Amygdala (tissue), 56 donors: ENCODE measurements at places on chromosomes 4 and X.

DNA sequence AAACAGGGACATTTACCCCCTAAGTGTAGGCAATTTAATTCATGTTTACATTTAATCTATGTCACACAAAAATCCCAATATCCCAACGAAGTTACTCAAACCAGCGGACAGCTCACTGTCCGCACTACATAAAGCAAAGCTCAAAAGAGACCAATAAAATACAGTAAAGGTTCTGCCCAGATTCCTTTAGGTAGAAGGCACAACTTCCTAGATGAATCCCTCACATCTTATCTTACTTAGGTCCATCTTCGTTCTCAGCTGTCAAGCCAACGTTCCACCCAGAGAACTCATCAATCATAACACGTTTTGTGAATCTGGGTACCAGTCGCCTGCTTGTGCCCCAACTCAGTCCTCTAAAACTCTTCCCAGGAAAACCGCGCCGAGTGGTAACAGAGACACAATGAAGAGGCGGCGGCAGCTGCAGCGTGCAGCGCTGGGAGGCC lies 1.7 kb downstream of the HNRNPDL start:
- no peak for DNase-seq

DNA sequence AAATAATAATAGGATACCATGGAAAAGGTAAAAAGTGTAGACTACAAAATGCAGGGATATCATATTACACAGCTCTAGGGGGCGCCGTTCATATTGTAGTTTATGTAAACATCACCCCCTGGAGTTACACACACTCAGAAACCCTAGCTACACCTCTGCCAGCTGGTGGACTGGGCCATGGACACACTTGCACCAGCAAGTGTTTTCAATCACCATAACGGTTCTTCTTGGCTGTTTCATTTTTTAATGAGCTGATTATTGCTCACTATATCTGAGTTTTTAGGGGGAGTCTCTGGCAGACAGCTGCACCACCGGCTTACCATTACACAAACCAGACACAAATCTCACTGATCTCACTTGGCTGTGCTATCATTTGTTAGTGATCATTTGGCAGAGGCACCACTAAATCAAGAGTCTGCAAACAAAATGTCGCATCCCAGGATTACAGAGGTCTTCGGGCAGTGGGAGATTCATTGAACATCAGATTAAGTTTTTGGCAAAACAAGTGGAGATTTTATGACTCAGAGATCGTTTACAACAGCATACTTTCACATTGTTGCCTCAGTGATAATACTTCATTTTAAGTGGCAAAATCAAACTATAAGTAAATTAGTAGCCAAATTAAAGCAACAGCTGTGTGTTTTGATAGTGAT lies 185.7 kb downstream of the UNC5C start:
- no peak for DNase-seq

GRCh38 chrX:28659269-28659668 lies 72.0 kb downstream of the IL1RAPL1 start:
- DNase-seq = no peak

GRCh38 chr4:173119818-173120217 lies 48.8 kb upstream of the GALNT7 start:
- no peak for DNase-seq

GRCh38 chr4:165288639-165289422 lies 38.6 kb upstream of the MSMO1 start:
- DNase-seq = no peak

GRCh38 chr4:160318567-160319220 lies 1215.8 kb downstream of the RAPGEF2 start:
- DNase-seq = no peak

GRCh38 chr4:78120144-78120880 lies 63.2 kb downstream of the FRAS1 start:
- DNase-seq = no peak

GRCh38 chr4:98688411-98689290 lies 30.2 kb upstream of the TSPAN5 start:
- DNase-seq = no peak

- DNase-seq = no peak
These were observed 115.8 kb downstream of the NAA11 start for GRCh38 chr4:79209822-79210635.

DNA sequence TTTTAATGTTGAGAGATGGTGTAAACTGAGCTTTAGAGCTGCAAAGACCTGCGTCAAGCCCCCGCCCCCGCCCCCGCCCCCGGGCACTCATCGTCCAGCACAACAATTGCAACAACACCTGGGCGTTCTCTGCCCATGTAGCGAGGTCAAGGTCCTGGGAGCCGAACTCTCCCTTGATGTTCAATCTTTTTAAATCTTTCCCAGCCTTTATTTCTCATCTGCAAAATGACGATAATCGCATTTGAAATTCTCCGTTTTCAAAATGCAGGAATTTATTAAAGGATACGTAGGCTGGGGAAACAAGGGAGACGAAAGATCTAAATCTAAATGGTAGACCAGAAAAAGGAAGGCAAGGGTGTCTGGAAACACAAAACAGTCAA lies 648 bp upstream of the MSMO1 start:
- no peak for DNase-seq

DNA sequence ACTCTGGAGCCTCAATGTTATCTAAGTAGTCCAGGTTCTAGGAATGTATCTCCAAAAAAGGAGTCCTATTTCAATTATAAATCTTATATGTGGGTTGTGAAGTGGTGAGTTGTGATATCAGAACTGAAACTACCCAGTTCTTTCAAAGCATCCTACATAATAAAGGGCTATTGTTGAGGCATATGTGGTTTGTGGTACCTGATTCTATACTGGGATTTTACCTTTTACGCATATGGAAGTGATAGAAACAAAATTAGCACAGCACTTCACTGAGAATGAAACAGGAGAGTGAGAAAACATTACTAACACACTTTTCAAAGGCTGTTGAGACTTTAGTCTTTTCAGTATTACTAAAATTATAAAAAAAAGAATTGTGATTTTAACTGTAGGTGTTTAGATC lies 417.7 kb upstream of the GALNT7 start:
- no peak for DNase-seq
